Ascending aorta (tissue), 2 donors: ENCODE measurements at places on chromosomes 16 and 17. TPM values are rescaled to one million over a fixed set of nuclear protein-coding genes. Genes with fewer than 3 reads are reported as not detected.

DNA sequence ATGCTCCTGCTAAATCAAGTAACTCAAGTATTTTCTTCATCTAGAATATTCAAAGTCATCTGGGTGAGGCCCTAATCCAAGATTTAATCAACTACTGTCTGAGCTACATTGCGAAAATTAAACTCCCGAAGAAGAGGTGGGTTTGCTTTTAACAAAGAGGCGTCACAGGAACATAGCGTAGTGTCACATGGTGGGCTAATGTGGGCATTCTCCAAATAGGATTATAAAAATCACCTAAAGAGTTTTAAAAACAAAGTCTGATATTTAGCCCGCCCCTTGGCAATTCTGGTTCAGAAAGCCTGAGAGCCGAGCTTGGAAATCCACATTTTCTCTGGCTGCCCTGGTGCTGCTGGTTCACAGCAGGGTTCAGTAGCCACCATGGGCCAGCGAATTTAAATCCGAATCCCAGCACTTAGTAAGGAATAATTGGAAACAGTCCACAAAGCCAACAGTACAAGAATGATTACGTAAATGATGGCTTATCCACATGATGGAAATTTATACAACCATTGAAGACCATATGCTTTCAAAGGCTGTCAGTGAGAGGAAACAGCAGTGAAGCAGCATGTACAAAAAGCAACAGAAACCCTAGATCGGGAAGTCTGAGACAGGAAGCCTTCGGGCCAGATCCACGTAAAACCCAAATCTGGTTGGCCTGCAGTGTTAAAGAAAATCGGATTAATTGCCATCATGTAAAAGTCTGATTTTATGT lies 8.8 kb downstream of the PMM2 start:
- no peak for DNase-seq

DNA sequence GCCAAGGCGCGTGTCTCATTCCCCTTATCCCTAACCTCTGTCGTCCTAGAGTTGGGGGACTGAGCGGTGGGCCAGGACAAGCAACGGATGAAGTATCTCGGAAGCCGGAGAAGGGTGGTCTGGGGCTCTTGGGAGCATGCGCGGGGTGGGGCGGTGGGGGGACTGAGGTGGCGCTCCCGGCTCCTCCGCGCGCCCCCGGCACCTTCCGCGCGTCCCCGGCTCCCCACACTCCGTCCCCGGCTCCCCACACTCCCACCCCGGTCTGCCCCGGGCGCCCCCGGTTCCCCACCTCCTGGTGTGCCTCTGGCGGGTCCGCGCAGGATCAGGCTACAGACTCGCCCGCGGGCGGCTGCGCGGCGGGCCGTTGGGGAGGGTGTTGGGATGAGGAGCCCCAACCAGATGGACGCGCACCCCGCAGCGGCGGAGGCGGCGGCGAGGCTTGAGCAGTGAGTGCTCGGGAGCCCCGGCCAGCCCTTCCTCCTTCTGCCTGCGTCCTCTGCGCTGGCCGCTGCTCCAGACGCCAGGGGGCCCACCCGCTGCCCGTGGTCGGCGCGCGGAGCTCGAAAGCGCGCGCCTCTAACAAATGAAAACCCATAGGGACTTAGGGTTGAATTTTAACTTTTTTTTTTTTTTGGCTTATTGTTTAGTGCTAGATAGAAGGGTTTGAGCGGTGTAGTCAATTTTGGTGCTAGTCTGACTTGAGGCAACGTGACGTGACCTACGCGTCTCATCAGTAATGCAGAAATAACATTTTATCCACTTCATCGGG lies 5.6 kb upstream of the CRYM start:
- DNase-seq: no peak

DNA sequence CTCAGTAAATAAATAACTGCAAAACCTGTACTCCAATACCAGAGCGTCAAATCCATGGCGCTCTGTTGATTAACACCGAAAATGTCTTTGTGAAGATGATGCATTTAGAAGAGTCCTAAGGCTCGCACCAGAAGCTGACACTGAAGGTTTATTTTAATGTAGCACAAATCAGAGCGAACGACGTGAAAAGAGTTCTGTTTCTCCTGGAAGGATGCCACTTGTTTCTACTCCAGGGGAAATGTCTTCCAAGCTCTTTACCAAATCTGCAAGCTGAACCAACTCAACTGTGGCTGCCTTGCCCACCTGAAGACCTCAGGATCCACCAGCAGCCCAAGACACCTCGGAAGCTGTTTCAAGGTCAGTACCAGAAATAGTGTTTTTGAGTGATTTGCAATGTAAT lies 194.4 kb upstream of the MAF start:
- no peak for DNase-seq

DNA sequence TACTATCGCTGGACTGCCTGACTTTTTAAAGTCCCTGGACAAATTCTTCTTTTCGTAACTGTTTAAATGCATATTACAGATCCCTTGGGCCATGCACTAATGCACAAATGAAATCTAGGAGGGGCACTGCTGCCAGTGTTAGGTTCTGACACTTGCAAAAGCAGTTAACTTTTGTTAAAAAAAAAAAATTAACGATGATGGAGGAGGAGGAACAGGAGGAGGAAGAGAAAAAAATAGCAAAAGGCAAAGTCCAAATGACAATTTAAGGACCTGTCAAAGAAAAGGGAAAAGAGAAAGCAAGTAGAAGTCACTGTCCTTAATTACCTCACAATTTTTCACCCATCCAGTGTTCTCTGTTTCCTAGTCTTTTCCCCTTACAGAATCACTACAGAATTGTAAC lies 97.8 kb upstream of the CORO6 start:
- DNase-seq: no peak

DNA sequence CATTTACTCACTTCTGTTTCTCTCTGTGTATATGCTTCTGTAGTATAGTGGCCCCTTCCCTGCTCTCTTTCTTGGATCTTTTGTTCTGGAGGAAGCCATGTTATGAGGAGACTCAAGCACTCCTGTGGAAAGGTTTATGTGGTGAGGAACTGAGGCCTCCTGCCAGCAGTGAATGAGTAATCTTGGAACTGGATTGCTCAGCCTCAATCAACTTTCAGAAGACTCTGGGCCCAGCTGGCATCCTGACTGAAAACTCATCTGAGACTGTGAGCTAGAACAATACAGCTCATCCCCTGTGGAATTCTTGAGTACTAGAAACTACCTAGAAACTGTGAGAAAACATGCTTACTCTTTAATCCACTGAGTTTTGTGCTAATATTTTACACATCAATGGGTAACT lies 133.1 kb upstream of the ZKSCAN2 start:
- no peak for DNase-seq

- DNase-seq: no peak
Measured at GRCh38 chr17:79802039-79802735, 5.3 kb upstream of the CBX8 start.

DNA sequence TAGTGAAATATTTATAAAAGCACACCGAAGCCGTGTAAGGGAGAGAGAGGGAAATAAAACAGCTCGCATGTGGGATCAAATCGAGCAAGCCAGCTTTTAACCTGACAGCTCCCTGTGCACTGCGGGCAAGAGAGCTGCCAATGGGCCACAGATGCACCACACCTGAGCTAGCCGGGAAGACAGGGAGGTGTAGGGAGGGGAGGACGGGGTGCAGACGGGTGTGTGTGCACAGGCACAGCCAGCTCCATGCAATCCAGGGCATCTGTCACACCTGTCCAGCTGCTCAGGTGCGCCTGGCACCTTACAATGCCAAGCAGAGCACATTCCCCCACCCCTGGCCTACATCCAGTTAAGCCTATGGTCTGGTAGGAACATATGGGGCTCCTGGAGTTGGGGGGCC lies 70.0 kb downstream of the C16orf78 start:
- DNase-seq: no peak

DNA sequence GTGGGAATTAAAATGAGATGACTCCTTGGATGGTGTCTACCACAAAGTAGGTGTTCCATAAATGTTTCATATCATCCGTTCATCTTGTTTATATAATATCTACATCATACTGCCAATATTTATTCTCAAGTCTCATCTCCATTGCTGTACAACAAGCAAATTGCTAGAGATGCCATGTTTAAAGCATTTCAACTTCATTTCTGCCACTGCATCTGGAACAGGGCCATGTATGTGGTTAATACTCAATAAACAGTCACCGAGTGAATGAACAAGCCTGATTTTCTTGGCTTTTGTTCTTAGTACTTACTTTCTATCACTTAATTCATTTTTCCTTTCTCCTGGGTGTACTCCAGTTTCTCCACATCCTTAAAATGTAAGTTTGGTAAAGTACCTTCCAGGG lies 107.6 kb downstream of the KCNJ2 start:
- DNase-seq: no peak

TBC1D28 gene
- total RNA-seq: not detected

ETV4 gene
- not detected for total RNA-seq

CCL16 gene
- total RNA-seq: not detected

NOTUM gene
- not detected for total RNA-seq

C17orf58 gene
- 3.2 TPM for total RNA-seq

CDH8 gene
- not detected for total RNA-seq
